Activated gamma-delta T cell treated with Interleukin-2 at 50 U/mL for 16 hours (primary cell): ENCODE measurements at places on chromosomes 1 and 21.

GRCh38 chr1:161153682-161154337 is at the start of gene UFC1:
Gene UFC1 (plus strand): TSS chr1:161153978. CDS start chr1:161153998, 20 bp downstream.
- peak; percentile 78 for DNase-seq

GRCh38 chr1:53552146-53552861 is 93.1 kb downstream of the DMRTB1 start:
- DNase-seq: peak; percentile 1

- peak; percentile 79 for DNase-seq
Measured at GRCh38 chr1:23838401-23838866, 13.2 kb upstream of the HMGCL start.

GRCh38 chr1:230248016-230248888 is 177.9 kb downstream of the PGBD5 start:
- no peak for DNase-seq

DNA sequence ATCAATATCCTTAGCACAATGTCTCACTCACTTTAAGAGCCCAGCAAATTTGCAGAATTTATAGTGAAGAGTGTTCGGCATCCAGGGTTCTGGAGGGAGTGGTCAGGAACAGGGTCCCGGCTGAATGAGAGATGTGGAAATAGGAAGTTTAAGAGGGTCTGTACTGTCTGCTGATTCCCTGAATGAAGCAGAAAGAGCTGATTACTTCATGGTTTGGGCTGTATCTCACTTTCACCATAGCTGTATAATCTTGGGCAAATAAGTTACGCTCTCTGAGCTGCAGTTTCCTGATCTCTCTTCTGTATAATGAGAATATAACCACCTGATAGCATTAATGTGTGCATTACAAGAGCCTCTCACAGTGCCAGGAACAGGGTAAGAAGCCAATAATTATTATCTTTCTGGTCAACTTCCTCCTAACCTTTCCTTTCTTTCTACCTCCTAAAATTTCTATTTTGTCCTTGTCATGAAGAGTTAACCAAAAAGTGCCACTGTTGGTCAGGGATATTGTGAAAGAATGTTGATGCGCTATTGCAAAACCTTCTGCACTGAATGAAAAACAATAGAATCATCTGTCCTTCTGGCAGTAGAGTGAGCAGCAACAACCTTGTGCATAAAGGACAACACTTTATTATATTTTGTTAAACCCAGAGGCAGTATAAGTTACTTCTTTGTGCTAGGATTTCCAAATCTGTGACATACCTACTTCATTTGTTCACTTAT is 14.7 kb upstream of the PTGFR start:
- no peak for DNase-seq
